ENCODE measurements at places on chromosomes 12 and 14.

GRCh38 chr14:83870546-83871270, 1659.2 kb upstream of the FLRT2 start:
- DNase-seq: no peak

DNA sequence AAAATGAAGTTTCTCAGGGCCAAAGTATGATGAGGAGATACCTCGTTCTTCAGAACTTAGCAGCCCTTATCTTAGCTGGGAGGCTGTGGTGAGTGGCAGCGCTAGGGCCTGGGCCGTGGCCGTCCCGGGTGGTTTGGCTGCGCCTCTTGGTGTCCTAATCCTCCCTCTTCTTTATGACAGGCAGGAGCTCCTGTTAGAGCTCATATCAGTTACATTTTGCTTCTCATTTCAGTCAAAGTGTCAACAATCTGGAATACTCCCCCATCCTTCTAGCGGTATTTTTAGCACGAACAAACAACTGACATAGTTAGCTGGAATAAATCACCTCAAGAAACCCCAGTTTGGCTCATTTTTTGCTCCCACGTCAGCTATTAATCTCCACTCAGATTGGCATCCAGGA, 188.8 kb downstream of the TTC7B start:
- no peak for DNase-seq

GRCh38 chr12:96401076-96401871, 1.0 kb upstream of the CDK17 start:
- no peak for DNase-seq

DNA sequence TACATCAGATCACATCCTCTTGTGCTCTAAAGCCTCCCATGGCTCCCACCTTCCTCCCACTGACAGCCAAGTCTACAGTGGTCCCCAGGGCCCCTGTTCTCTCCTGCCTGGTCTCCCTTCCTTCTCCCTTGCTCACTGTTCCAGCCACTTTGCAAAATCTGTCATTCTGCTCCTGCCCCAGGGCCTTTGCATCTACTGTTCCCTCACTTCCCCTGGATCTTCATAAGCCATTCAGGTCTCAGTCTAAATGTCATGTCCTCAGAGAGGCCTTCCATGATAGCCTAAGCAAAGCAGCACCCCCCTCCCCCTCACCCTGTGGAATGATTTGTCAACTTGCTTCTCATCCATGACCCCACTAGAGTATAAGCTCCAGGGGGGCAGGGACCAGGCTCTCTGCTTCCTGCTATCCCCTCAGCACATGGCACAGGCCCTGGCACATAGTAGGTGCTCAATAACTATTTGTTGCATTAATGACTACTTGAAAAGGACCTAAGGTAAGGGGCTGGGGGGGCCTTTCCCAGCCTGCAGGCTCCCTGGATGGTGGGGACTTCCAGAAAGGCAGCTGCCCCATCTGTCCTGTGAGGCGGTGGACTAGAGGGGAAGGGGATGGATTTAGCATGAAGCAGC, 5.0 kb downstream of the SLC8B1 start:
- no peak for DNase-seq

- DNase-seq: no peak
Observed at GRCh38 chr14:35406506-35407305, 2.2 kb upstream of the NFKBIA start.

Data from right lobe of liver (tissue), 6 donors.